ENCODE measurements at places on chromosomes 4 and X.
A peak's percentile ranks its signal among the peaks of the same experiment; 100 is the strongest.

- no peak for DNase-seq
These were observed 214.3 kb upstream of the SPRY1 start for GRCh38 chr4:123182289-123182688.

- no peak for DNase-seq
These were observed 39.5 kb downstream of the SORBS2 start for GRCh38 chr4:185772391-185773093.

DNA sequence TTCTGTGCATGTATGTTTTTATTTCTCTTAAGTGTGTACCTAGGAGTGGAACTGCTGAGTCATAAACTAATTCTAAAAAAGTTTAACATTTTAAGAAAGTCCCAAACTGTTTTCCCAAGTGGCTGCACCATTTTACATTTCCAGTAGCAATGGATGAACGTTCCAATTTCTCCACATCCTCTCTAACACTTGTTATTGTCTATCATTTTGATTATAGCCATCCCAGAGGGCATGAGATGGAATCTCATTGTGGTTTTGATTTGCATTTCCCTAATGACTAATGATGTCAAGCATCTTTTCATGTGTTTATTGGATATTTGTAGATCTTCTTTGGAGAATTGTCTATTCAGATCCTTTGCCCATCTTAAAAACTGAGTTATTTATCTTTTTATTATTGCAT is 82.5 kb downstream of the PPEF1 start:
- DNase-seq: no peak

DNA sequence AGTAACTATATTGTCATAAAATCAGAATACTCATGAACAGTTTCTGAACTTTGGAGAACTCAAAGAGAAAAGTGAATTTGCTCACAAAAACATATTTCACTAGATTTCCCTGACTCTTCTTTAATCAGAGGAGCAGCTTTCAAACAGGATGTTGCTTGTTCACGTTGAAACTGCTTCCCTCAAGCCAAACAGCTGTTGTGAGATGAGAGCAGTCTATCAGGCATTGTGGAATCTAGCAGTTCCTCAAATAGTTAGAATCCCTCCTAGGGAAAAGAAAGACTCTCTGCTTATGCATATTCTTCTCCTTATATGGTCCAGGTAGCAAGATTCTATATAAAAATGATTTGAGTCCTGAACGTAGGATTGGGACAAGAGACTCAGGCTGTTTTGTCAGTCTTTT is 1012.1 kb downstream of the FAM133A start:
- DNase-seq: no peak

DNA sequence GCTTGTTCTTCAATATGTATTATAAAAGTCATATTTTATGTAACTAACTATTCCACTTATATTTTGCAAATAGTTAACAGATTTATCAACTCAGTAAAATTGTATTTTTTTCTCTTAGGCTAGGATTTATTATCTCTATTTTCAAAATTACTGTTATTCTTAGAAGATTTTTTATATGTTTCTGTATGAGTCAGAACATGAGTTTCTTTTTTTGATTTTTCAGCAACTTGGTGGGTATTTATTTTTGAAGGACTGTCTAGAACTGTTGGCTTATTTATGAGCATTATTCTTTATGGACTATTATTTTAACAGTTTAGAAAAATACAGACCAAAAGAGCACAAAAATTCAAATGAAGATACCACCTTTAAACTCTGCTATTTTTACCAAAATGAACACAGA is 6.8 kb downstream of the AIMP1 start:
- DNase-seq: no peak

- DNase-seq: peak; percentile 33
These were observed 10.5 kb upstream of the RTL5 start for GRCh38 chrX:72142094-72142793.
